ENCODE measurements at places on chromosomes 1 and 21. TPM values are rescaled to one million over a fixed set of nuclear protein-coding genes. Genes with fewer than 3 reads are reported as not detected.

C1orf115 gene
- polyA plus RNA-seq = 0.92 TPM

KANK4 gene
- 0.03 TPM for polyA plus RNA-seq

HSD3B2 gene
- polyA plus RNA-seq = not detected

ERICH3 gene
- polyA plus RNA-seq = not detected

BARHL2 gene
- not detected for polyA plus RNA-seq

F5 gene
- polyA plus RNA-seq = not detected

TLR5 gene
- 0.18 TPM for polyA plus RNA-seq

KLHL12 gene
- polyA plus RNA-seq = 13.9 TPM

MXRA8 gene
- 0.36 TPM for polyA plus RNA-seq

RAB3B gene
- polyA plus RNA-seq = 4.0 TPM

MLLT11 gene
- polyA plus RNA-seq = 8.4 TPM

EFNA3 gene
- 5.0 TPM for polyA plus RNA-seq

ACKR1 gene
- not detected for polyA plus RNA-seq

Data from foreskin keratinocyte (primary cell).